BJ (cell line): ENCODE measurements at places on chromosomes 3 and 15. TPM values are rescaled to one million over a fixed set of nuclear protein-coding genes. Genes with fewer than 3 reads are reported as not detected.

DNA sequence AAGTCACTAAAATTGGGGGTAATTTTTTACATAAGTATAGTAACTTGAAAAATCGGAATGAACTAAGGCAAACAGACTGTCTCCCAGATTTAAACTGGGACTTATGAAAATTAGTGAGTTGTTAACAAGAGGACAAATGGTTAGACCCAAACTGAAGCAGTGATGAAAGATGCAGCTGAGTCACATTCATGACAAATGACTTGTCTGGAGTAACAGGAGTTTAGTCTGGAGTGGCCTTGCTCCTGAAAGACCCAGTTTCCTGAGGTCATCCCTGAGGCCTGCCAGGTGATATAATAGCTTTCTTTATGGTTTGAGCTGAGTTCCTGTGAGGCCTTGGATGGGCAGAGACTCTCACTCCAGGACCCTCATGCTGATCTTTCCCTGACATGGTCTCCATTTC is 9.6 kb upstream of the CTDSPL start:
- DNase-seq: no peak

DNA sequence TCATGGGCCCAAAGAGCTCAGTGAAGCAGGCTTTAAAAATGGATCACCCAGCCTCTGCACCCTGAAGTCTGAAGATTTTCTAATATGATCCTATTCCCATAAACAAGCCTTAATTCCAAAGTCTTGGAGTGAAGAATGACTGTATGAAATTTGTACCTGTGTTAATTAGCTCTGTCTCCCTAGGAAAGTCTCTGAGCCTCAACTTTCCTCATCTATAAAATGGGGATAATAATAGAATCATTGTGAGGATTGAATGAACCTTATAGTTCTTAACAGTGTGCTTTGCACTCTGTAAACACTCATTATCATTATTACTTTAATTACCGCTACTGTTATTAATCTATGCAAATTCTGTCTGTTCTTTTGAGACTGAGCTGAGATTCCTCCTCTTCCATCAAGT is 61.9 kb downstream of the CDAN1 start:
- DNase-seq: no peak

DNA sequence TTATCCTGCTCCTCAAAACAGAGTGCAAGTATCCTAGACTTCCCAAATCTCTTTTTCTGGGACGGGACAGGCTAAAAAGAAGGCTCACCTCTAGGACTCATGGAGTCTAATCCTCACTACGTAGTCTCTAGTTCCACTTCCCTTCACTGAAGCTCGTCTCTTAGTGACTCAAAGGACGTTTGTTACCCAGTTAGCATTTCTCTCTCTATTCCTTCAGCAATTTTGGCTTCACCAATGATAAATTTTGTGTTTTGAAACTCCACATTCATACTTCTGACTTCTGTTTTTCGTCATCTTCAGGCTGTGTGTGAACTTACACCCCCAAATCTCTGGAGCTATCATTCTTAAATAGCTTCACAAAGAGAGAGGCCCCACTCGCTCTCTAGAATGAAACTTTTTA is 627.1 kb downstream of the NAALADL2 start:
- DNase-seq: no peak

- peak; percentile 20 for DNase-seq
These were observed 19.0 kb upstream of the C3orf49 start for GRCh38 chr3:63800097-63800496.

DNA sequence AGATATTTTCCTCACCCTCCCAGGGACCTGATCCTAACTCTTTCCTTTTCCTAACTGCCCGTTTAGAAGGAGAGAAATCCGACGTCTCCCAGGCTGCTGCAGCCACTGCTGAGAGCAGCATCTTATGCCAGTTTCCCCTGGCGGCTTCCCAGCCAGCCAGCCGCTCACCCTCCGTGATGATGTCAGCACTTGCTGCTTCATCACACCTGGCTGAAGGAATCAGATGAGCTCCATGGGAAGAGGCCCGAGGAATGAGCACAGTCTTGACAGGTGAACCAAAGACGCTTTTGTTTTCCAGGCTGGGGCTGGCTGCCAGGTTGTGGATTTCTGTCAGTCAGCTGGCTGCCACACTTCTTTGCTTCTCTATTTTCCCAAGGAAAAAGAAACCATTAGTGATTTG is 445.1 kb upstream of the RBMS3 start:
- no peak for DNase-seq

DNA sequence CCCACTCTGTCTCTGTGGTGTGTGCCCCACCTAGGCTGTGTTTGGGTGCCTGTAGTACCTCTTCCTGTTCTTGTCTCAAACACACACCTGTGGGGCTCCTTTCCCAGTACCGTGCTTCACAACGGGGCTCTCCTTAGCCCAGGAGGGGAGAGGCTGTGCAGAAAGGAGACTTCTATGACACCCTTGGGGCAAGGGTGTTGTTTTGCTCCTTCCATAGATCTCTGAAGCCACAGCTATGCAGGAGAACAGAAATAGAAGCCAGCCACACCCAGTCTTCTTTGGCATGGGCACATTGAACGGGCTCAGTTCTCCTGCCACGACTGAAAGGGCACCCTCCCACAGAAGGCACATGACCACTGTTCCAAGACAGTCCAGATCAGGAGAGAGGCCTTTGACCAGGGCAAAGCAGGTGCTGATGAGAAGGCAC is 74.3 kb downstream of the LIPC start:
- DNase-seq: no peak

The TJP1 gene
- polyA plus RNA-seq: 42.5 and 58.3 TPM in 2 replicates

The SLC30A4 gene
- 5.2 and 7.1 TPM in 2 replicates for polyA plus RNA-seq

The GP5 gene
- 0.02 TPM in 1 of 2 replicates, not detected in the other for polyA plus RNA-seq

The EFCC1 gene
- polyA plus RNA-seq: not detected in 2 replicates

The FBXO40 gene
- not detected in 2 replicates for polyA plus RNA-seq

The FLNB gene
- 73.7 and 111 TPM in 2 replicates for polyA plus RNA-seq
